ENCODE measurements at places on chromosomes 2 and 18. TPM values are rescaled to one million over a fixed set of nuclear protein-coding genes. Genes with fewer than 3 reads are reported as not detected.

Gene QPCT
- 37.6 TPM for total RNA-seq

Gene MYO7B
- not detected for total RNA-seq

Gene SOX11
- 10.1 TPM for total RNA-seq

Gene RNASEH1
- 13.7 TPM for total RNA-seq

Gene COBLL1
- 46.9 TPM for total RNA-seq

Gene ASPRV1
- 2.2 TPM for total RNA-seq

Gene EVA1A
- total RNA-seq, result 14.4 TPM

Gene SLC39A6
- total RNA-seq, result 86.9 TPM

Gene PLB1
- 1.9 TPM for total RNA-seq

Gene FBXO48
- 2.4 TPM for total RNA-seq

Gene PLGLB1
- total RNA-seq, result 7.7 TPM

Gene CXCR2
- total RNA-seq, result 1.7 TPM

Gene IFIH1
- total RNA-seq, result 17.1 TPM

Gene SERPINB8
- total RNA-seq, result 25.3 TPM

Gene PCARE
- 1.4 TPM for total RNA-seq

Gene CCDC141
- 5.3 TPM for total RNA-seq

Gene GBX2
- 6.7 TPM for total RNA-seq

Gene HOXD3
- not detected for total RNA-seq

Gene RAB6C
- total RNA-seq, result 1.9 TPM

Data from umbilical cord (tissue), 2 donors.